CD8-positive, alpha-beta T cell (primary cell): ENCODE measurements at places on chromosomes 6 and 20.

DNA sequence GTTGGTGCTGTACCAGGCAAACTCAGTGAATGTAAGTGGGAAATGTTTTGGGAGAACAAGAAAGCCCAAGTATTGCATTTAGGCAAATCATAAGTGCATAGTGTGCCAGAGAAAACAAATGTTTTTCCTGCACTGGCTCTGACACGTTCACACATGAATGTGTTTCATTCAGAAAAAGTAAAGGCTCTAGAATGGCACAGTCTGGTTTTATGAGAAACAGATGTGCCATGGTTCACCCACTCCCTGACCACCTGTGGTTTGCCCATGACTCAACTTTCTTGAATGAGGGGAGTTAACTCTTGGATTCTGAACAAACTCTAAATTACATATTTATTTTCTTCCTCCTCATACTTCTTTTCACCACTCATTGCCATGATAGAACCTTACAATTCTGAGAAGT is 126.9 kb downstream of the KCNQ5 start:
- no peak for DNase-seq

DNA sequence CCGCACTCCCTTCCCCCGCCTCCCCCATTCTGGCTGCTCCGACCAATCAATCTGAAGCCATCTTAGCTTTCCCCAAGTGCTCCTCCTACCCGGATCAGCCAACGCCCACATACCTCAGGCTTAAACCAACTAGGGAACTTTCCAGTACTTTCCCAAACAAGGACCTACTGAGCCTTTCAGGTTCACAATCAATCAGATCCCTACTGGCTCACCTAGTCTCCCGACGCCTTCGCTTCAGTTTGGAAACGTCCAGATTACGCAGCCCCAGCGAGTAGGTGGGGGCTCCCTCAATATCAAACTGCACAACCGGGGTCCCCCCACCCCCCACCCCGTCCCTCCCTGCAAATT is 432 bp downstream of the HSPA1L start:
- DNase-seq = peak; percentile 88

DNA sequence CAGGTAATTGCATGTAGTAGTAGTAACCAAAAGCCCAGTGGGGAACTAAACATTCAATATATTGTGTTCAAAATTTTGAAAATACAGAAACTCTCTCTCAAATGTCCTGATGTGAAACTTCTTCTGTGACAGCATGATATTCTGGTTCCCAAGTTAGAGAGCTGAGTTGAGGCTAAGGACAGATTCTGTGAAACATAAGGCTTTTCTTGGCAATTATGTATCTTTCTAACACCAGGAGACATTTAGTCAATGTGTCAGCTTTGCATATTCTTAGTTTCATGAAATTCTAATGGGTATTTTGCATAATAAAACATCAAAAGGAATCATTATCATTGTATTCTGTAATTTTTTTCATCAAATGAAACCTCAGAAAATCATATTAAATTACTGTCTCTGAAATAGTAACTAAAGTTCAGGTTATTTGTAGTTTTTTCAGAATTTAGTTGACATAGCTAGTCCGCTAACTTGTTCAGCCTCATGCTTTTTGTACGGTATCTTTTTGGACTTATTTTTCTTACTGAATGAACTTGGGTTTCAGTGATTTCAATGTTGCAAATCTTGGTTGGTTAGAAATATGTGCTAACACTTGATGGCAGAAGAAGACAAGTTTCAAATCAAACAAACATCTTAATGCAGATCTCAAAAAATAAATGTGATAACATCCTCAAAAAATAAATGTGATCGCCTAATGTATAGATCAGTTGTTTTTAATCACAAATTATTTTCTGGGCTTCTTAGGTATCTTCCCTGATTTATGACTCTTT is 70.4 kb downstream of the AKAP7 start:
- DNase-seq = no peak

GRCh38 chr20:44210406-44211176 is at the start of gene OSER1:
TSS of gene OSER1 (minus strand) at chr20:44210771. CDS start at chr20:44206957, 3,814 bp downstream.
- DNase-seq = peak; percentile 98

- DNase-seq = no peak
These were observed 64.1 kb upstream of the BEND6 start for GRCh38 chr6:56890683-56891429.

- DNase-seq = no peak
These were observed 535.0 kb downstream of the CD83 start for GRCh38 chr6:14652536-14652935.

- no peak for DNase-seq
These were observed 2.1 kb downstream of the C6orf141 start for GRCh38 chr6:49552596-49552995.

- DNase-seq = no peak
These were observed 16.3 kb upstream of the OR2B6 start for GRCh38 chr6:27940766-27941165.

DNA sequence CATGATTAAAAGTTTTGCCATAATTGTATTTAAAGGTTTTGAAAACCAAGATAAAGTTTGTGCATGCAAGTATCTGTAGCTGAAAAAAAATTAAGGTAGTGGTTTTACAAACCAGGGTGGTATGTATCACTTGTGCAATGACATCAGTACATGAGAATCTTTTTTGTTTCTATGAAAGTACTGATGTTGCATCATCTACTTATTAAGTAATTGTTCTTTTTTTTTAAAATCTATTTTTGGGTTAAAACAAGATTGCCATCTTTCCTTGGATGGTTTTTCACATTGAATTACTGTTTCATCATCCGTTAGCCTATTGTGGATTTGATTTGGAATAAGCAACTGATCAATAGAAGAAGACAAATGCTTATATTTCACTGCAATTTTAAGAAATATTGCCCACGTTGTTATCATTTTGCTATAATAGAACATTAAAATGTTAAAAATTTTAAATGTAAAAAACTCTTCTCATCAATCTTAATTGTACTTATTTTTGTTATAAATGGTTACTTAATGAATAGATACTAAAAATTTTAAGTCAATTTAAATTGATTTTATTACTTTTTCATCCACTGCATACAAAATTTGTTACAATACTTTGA is 39.8 kb upstream of the TAGAP start:
- no peak for DNase-seq

- no peak for DNase-seq
These were observed 187.6 kb downstream of the ADAT2 start for GRCh38 chr6:143262859-143263258.

DNA sequence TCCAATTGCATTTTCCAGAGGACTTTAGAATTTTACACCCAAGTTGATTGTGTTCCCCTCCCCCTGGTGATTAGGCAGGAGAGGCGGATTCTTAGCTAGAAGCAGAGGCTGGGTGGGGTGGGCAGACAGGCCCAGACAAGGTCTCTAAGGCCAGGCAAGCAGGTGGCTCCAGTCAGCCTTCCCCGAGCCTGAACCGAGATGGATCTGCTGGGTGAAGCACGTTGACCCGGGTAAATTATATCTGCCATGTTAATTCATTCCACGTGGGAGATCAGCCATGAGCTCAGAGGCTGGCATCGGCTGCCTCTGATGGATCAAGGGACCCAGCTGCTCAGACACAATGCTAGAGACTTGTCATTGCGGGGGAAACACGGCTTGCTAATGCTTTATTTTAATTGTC is 159.5 kb upstream of the MAFB start:
- DNase-seq = no peak

DNA sequence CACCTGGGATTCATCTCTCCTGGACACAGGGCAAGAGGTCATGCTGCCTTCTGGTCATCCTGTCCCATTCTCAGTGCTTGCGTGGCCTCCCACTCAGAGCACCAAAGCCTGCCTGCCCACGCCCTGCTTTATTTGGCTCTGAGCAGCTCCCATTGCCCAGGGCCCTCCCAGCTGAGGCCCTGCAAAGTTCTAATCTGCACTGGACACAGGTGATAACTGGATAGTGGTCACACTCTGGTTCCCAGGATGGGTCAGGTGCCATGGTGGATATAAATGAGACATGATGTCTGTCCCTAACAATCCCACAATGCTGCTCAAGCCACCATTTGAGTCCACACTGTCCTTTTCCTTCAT is 39.5 kb downstream of the CPXM1 start:
- no peak for DNase-seq

DNA sequence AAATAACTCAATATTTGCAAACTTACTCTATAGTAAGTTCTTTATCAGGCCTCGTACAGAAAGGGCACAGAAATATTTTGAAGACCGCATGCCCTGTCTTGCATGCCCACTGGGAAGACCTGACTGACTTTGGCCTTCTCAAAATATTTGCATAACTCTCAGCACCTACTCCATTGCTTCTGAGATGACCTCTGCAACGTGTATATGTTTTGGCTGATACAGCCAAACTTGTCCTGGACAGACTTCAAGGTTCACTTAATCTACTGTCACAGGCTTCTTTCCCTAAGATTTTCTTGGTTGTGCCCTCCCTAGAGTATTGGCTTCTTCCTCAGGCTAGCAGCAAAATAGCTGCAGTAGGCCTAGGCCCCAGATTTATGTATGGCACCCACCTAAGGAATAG is 21.5 kb upstream of the SERINC3 start:
- no peak for DNase-seq

GRCh38 chr20:25315418-25316210 is 67.7 kb downstream of the PYGB start:
- DNase-seq = no peak

DNA sequence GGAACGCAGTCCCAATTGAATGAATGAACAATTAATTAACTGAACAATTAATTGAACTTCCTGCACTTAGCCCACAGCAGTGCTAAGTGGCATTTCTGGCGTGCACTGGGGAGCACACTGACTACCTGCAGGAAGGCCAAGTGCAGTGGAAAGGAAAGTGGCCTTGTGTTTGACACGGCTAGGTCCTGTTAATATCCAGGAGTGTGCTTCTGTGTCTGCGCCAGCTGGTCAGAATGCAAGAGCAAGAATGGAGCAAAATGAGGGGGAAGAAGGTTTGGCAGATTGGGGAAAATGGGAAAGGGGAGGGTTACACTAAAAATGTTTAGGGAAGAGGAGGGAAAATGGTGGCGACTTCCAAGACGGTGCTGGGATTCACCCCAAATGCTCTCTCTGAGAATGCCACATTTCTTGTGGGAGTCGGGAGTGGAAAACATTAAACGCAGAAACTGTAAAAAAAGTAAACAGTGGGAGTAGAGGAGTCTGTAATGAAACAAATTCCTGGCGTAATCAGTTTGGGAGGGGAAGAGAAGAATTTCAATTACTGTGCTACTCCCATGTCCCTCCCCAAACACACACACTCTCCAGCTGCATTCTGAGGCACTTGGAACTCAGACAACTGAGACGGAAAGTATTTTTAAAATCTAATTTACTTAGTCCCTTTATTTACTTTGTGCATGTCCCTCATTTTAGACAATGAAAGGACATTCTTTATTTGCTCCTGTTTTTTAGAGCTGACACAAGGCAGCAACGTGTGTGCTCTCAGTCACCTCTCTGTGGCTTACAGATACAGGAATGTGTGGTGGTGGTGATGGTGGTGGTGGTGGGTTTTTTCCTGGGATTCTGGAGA is 64.1 kb downstream of the CLIC5 start:
- DNase-seq = no peak

DNA sequence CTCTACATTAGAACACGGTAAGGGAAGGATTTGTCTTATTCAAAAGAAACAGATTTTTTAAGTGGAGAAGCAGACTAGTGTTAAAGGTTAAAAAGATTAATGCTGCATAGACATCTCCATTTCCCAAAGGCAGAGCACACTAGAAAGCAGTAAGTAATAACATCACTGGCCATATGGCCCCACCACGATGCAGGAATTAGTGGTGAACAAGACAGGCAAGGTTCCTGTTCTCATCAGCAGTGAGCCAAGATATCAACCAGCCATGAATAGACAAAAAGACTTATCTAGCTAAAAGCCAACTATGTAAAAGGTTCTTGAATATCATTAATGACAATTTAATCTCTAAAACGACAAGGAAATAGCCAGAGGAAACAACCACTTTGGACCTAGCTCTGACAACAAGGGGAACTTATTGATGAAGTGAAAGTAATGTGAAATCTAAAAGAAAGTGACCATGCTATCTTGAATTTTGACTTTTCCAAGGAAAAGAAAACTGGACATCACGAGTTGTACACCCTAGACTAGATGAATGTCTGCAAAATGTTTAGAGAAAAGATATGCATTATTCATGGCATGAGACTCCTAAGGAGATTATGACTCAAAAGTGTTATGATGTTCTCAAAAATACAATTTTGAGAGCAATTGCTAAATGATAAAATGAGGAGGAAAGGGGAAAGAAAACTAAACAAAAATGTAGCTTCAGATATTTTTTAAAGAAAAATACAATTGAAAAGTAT is 157.9 kb upstream of the STXBP5 start:
- DNase-seq = no peak

GRCh38 chr20:20317195-20317594 is 50.7 kb upstream of the INSM1 start:
- no peak for DNase-seq

- DNase-seq = no peak
These were observed 236.8 kb upstream of the MAN1A1 start for GRCh38 chr6:119586250-119586882.

- DNase-seq = no peak
These were observed 9.6 kb downstream of the AHCY start for GRCh38 chr20:34293589-34293988.

DNA sequence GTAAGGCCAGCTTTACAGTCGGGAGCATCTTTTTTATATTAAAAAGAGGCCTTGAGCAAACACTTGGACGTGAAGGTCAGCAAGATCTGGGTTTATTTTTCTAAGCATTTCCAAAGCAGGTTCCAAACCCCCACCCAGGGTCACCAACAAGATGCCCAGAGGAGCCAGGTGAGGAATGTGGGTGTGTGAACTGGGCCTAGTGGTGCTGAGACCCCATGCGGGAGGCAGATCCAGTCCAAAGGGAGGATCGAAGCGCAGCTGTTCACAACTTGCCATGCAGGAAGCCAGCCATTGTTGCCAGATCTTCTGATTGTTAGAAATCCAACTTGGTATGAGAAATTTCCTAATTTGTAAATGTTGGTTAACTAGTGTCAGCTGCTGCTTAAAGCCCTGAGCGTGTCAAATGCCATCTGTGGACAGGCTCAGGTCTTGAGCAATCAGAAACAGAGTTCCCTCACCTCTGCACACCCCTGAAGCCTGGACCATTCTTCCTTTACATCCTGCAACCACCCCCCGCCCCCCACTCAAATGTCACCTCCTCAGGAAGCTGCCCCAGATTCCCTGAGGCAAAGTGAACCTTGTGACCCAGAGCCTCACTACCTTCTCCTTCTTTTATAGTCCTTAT is 46.5 kb downstream of the NFATC2 start:
- DNase-seq = no peak
